NCI-H1105 treated with DMSO at 0.1 percent for 48 hours (cell line): ENCODE measurements at places on chromosomes 2 and 18.

GRCh38 chr2:382728-383022, 94.8 kb upstream of the ALKAL2 start:
- no peak for DNase-seq

DNA sequence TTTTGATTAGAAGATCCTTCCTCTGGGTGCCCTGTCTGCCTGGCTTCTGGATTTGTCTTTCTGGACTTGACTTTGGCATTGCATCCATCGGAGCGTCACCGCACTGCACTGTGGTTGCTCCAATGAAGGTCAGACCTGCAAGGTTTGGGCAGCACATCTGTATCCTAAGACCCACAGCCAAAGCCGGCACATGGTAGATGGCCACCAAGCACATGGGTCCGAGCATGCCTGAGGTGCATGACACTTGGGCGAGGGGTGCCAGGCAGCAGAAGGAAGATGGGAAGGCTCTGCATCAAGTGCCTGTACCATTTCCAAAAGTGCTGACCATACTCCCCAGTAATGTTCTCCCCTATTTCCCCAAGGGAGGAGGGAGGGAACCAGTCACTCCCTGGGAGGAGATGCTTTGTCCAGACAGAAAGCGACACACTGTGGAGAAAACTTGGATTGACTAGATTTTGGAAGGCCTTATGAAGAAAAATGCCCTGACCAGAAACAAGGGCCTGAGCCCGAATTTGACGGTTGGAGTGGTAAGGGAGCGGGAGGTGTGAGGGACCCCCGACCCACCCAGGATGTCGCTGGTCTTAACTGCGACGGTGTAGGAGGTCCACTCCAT, 149.9 kb downstream of the LOXHD1 start:
- DNase-seq = no peak

- DNase-seq = no peak
These were observed 690.5 kb downstream of the PLCL1 start for GRCh38 chr2:198494931-198495330.

DNA sequence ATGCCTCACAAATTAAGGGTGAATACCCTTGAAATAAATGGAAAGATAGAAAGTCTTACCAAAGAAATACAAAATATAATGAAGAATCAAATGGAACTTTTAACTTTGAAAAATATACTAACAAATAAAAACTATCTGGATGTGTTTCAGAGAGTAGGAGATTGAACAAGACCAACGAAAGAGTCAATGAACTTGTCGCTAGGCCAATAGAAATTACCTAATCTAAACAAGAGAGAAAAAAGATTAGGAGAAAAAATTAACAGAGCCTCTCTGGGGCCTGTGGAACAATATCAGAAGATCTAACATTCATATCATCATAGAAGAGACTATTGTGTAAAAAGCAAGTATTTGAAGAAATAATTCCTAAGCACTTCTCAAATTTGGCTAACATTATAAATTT, 11.1 kb downstream of the FRZB start:
- no peak for DNase-seq

GRCh38 chr2:241870081-241870541, 582 bp downstream of the RTP5 start:
- peak; percentile 50 for DNase-seq

DNA sequence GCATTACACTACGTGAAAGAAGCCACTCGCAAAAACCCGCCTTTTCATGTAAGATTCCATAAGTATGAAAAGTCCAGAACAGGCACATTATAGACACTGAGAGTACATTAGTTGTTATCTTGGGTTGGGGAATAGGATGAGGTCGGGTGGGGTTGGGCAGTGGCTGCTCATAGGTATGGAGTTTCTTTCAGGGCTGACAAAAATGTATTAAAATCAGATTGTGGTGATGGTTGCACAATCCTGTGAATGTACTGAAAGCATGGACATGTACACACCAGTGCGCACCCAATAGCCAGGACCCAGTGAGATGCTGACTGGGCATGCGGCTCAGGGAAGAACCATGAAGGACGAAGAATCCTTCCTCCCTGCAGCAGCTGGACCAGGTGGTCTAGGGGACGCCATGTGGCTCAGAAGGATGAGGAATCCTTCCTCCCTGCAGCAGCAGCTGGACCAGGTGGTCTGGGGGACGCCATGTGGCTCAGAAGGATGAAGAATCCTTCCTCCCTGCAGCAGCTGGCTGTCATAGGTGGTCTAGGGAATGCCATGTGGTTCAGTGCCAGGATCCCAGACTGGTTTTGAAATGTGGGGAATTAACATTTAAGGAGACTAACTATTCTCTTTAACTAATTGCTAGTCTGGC, 50.1 kb downstream of the MBP start:
- DNase-seq = no peak

- no peak for DNase-seq
These were observed 12.7 kb upstream of the PTPN4 start for GRCh38 chr2:119746836-119747686.

DNA sequence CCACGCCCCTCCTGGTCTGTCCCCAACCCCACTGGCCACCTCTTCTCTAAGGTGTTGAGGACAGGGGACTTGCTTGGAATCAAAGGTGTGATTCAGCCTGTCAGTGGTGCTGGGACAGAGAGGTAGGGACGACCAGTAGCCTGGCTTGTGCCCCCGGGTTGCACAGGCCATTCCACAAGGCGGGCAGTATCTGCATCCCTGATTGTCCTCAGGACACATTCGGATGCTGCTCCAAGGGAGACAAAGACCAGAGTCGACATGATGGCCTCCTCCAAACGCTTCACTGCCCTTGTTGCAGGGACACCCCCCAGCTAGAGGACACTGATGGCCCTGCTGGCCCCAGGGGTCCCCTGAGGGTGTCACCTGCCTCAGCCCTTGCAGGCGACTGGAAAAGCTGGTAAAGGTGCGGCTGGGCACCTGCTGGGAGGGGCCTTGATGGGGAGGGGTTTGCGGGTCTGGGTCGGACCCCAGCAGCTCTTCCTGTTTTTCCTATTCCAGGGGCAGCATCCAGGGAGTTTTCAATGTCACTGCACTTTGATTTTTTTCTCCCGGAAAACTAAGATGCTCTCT, 98.0 kb downstream of the PTGR3 start:
- no peak for DNase-seq

DNA sequence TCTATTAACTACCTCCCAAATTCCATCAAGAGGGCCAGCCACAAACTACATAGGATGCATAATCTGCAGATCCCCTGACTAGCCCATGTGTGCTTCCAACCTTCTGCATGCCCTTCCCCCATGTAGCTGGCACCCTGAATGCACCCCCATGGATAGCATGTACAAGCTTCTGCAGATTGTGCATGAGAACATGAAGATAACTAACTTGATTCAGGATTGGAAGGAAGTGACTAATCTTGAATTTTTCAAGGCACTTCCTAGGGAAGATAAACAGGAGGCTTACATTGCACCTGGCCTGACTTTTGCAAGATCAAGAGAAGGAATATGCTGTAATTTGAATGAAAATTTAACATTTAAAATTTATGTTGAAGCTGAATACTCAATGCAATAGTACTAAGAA, 66.7 kb downstream of the CDC42EP3 start:
- DNase-seq = no peak

DNA sequence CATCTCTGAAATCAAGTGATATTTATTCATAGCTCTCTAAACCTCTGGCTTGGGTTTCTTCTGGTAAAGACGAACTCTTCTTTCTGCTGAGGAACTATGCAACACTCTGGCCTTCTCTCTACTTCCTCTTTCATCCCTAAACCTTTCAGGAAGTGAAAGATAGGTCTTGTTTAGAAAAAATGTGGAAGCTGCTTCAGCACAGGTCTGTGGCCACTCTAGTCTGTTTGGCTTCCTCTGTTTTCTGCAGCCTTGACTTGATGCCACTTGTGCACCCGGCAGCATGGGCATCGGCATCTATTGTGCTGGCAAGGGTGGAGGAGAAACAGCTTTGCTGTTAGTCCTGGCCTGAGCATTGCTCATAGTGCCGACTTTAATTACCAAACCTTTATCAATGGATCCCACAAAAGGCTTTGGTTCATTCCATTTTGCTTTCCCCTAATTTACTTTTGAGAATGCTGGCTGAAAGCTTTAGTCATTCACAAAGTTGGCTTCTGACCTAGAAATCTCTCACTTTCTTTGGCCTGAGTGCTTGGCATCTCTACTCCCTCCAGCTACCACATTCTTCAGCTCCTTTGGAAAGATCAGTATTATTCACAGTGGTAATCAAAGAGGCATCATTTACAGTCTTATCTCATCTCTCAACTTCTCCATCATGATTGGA, 32.0 kb upstream of the GPR39 start:
- DNase-seq = no peak

- no peak for DNase-seq
These were observed 21.6 kb upstream of the FLACC1 start for GRCh38 chr2:201378496-201379397.

DNA sequence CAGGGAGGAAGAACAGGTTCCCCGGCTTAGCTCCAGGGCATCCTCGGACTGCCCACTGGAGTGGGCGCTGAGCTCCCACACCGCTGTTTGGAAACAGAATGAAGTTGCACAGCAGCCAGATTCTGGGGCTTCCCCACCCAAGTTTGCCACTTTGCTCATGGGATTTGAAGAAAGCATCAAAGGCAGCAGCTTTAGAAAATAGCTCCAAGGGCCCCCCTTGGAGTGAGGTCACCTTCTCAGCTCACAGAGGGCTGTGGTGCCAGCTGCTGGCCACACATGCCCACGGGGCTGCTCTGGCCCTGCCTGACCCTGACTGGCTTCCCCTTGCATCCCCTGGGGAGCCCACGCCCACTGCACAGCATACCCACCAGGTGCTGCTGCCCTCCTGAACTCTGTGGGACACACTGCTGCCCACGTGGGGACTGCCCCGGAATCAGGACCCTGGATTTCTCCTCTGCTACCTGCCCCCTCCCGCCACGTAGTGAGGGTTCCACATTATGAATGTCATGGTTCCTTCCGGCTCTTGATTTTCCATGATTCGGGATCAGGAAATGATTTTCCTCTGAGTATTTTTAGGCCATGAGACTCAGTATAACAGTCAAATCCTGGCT, 70.3 kb downstream of the TGOLN2 start:
- DNase-seq = no peak

DNA sequence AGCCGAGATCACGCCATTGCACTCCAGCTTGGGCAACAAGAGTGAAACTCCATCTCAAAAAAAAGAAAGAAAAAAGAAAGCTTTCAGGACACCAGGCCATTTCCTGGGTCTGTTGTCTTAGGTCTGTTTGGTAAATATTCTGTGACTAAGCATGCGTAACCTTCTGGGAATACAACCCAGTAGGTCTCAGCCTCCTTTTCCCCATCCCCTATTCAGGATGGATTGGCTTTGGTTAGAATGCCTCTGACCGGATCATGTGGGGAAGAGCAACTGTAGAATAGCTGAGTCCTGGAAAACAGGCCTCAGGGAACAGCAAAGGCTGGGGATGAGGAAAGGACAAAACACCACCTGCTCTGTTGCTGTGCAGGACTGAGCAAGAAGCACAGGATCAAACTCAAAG, 1.6 kb upstream of the PDCL3 start:
- no peak for DNase-seq

DNA sequence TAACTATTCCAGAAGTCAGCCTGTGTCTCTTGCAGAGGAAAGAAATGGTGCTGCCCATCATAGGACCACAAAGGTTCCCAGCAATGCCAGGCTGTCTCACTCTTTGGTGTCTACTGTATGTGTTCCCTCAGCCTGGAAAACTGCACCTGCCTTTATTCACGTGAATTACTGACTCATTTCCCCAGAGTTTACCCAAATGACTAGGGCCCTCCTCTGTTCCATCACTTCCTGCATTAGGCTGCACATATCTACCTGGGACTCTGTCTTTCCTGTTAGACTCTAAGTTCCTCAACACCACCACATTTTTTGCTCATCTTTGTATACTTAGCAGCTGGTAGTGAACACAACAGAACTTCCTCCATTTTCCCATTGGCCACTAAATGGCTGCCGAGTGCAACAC, 188.3 kb downstream of the FHOD3 start:
- no peak for DNase-seq

- DNase-seq = no peak
These were observed 528.9 kb downstream of the RIT2 start for GRCh38 chr18:42586601-42587000.

GRCh38 chr2:146189541-146189940, 1655.3 kb upstream of the ACVR2A start:
- DNase-seq = no peak

GRCh38 chr2:159265171-159265576, 21.3 kb downstream of the WDSUB1 start:
- DNase-seq = no peak

DNA sequence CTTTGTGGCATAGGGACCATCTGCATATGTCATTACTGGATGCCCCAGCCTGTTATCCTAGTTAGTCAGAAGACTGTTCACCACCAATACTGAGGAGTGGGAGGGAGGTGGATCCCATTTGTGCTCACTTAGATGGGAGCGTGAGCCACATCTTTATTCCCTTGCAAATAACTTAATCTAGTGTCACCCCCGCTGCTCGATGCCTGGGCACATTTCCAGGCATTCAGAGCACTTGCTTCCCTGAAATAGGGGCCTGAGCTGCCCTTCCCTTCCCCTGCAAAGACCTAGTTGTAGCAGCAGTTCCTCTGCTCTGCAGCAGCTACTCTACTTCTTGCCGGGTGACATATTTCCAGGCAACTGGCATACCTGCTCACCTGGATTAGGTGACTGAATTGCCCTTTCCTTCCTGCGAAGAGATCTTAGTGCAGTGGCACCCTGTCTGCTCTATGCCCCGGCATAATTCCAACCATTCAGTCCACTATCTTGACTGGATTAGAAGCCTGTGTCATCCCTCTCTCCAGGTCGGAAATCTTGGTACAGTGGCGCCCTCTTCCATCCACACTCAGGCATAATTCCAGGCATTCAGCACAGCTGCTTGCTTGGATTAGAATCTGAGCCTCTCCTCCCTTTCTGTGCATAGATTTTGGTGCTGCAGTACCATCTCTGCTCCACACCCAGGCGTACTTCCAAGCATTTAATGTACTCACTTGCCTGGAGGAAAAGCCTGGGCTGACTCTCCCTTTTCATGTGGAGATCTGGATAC, 1389.1 kb upstream of the TMEFF2 start:
- no peak for DNase-seq

GRCh38 chr2:19425419-19425818, 67.0 kb upstream of the OSR1 start:
- DNase-seq = no peak

- no peak for DNase-seq
These were observed 57.1 kb downstream of the EMX1 start for GRCh38 chr2:72974436-72974754.

DNA sequence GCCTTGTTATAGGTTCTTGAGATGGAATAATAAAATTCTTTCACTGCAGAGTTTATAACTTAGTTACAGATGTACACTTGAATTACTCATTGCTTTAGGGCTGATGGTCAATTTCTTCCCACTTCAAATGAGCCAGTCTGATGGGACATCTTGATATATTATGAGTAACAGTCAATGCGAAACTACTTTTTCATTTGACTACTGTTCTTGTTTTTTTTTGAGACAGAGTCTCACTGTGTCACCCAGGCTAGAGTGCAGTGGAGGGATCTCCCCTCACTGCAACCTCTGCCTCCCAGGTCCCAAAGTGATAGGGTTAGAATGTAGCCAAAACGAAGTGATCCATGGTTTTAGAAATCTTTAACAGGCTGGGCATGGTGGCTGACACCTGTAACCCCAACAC, 57.1 kb downstream of the ST3GAL5 start:
- no peak for DNase-seq

- DNase-seq = peak; percentile 60
These were observed 25.4 kb upstream of the TANK start for GRCh38 chr2:161134547-161135518.
